ENCODE measurements at places on chromosomes 3 and 15.

DNA sequence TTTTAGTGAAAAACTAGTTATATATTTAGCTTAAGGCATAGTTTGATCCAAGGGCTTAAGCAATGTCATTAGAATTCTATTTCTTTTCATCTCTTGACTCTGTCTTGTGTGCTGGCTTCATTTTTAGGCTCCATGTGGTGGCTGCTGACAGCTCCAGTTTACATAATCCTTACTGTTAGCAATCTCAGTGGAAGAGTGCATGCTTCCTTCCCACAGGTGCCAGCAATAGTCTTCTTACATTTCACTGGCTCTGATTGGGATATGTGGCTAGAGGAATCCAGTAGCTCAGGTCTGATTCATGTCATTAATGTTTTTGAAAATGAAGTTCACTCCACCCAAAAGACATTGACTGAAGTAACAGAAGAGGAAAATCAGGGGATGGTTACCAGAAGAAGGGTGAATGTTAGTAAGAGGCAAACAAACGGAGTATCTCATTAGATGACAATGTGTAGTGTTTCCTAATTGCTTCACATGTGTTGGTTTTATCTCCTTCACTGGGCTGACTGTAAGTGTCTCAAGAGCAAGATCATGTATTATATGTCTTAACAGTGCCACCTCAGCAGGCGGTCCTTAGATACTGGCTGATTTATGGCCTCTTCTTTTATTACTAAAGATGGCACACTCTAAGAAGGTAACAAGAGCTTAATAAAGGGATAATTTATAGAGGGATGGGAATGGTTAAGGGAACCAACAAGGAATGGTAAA is 25.6 kb upstream of the TCF12 start:
- DNase-seq = no peak

DNA sequence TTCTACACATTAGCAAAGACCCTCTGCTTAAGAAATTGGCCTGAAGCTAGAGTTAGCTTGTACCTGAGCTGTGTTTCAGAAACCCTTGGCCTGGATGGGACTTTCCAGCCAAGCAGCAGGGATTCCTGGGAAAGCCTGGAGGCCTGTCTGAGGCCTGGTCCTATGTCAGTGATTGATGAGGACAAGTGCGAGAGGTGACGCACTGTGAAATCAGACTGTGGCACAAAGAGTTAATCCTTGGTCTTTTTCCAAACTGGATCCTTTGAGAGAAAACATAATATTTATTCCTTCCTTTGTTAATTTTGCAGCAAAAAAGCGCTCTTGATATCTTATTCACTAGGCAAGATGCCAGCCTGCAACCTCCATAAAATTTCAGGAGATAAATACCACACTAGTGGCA is 225.0 kb upstream of the ATP11B start:
- DNase-seq = peak; percentile 78

GRCh38 chr3:110752307-110752706 is 319.3 kb upstream of the NECTIN3 start:
- DNase-seq = no peak

GRCh38 chr3:56702490-56703315 is 19.6 kb upstream of the TASOR start:
- peak; percentile 10 for DNase-seq

GRCh38 chr3:116037954-116038911 is 407.1 kb downstream of the LSAMP start:
- no peak for DNase-seq

DNA sequence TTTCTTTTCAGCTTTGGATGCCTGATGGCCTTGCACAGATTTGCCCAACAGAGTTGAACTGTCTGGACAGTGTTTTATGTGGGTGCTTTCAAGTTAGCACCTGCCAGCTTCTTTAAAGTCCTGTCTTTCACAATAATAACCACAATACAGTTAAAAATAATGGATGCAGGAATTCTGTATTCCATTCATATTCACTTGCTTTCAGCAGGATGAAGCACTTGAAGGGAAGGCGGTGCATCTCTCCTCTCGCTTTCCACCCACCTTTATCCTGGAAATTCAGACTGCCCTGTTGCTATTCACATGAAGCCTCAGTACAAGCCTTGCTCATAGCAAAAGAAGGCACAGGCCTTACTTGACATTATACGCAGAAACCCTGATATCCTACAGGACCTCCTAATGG is 26.5 kb upstream of the GYG1 start:
- DNase-seq = no peak

GRCh38 chr15:69500339-69500738 is 47.7 kb downstream of the RPLP1 start:
- no peak for DNase-seq

- DNase-seq = no peak
Measured at GRCh38 chr3:46471371-46471914, 6.7 kb upstream of the LTF start.

- DNase-seq = peak; percentile 38
Measured at GRCh38 chr15:32651229-32651837, 9.8 kb downstream of the SCG5 start.

- no peak for DNase-seq
Measured at GRCh38 chr3:37793889-37794591, 67.6 kb upstream of the CTDSPL start.

- no peak for DNase-seq
Measured at GRCh38 chr3:104635872-104636580, 730.7 kb upstream of the ALCAM start.

GRCh38 chr15:70531576-70531975 is 231.8 kb downstream of the UACA start:
- DNase-seq = no peak

DNA sequence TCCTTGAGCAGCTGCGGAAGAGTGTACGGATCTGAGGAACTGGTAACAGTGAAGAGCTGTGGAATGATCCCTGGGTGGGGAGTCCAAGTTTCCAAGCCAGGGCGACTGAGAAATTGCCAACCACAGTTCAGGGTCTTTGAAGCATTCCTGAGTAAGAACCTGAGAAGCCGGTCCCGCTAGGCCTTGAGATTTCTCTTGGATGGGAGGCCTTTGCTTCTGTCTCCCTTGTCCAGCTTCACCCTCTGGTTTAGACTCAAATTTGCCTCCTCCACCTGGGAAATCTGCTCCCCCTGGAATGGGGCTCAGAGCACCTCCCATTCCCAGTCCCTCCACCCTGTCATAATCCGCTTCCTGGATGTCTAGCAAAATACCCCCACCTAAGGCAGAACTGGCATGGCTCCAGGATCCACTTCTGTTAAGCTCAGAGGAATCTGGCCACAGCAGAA is 127.7 kb upstream of the DLG1 start:
- no peak for DNase-seq

GRCh38 chr3:180325533-180325932 is 276.4 kb upstream of the TTC14 start:
- DNase-seq = no peak

- DNase-seq = no peak
Measured at GRCh38 chr15:66226736-66227135, 26.8 kb downstream of the MEGF11 start.

DNA sequence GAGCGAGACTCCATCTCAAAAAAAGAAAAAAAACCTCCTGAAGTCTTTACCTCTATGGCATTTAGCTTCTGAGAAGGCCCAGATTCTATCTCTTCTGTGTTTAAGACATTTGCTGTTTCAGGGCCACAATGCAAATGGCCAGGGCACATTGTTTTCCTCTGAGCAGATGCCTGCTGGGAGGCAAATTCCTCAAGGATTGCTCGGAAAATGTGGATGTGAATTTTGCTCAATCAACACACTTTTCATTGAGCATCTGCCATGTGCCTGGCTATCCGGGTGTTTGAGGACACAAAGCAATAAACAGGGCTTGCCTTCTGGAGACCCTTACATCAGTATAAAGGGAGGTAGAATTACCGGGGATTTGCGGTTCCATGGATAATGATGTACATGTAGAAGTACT is 20.0 kb downstream of the TRIM71 start:
- no peak for DNase-seq

DNA sequence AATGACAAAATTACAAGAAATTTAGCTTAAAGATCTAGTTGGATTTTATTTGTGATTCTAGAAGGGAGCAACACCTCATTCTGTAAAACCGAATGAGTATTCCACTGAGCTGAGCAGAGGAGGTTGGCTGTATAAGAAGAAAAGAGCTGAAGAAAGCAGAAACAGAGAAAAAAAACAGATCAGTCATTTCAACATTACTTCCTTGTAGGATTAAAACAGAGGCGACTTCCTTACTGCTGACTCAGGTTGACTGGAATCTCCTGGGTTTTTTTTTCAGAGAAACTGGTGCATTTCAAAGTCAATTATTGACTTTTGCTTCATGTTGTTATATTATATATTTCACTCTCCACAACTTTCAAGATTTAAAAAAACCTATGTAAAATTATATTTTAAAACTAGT is 368.1 kb upstream of the UBE2E2 start:
- DNase-seq = no peak

DNA sequence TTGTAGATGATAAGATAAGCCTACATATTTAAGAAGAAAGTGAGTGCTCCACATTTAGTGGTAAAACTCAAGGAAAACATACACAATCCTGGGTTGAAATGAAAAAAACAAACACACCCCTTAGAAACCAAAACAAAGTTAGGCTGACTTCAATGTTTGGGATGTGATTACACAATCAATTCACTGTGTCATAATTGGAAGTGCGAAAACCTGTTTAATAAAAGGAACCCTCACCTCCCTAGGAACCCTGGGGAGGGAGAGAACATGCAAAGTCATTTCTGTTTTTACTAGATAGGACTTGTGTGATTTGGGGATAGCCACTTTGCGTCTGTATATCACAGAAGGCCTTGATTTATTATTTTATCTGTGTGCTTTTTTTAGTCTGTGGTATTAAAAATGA is 275.0 kb downstream of the NFKBIZ start:
- DNase-seq = no peak

DNA sequence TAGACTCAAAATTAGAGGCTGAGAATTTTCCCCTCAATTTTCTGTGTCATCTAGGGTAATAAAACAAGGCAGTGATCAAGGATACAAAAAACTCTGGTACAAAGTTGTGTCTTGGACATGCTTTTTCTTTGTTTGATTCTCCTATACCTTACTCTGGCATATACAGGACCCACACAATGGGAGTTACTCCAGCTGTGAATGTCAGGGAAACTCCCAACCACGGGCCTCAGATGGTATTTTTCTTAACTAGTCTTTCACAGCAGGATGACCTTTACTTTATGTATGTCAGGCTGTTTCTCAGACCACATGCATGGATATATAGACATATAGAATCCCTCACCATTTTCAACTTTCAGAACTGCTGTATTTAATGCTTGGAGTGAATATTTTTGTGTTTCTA is 41.3 kb downstream of the FEZF2 start:
- DNase-seq = no peak

DNA sequence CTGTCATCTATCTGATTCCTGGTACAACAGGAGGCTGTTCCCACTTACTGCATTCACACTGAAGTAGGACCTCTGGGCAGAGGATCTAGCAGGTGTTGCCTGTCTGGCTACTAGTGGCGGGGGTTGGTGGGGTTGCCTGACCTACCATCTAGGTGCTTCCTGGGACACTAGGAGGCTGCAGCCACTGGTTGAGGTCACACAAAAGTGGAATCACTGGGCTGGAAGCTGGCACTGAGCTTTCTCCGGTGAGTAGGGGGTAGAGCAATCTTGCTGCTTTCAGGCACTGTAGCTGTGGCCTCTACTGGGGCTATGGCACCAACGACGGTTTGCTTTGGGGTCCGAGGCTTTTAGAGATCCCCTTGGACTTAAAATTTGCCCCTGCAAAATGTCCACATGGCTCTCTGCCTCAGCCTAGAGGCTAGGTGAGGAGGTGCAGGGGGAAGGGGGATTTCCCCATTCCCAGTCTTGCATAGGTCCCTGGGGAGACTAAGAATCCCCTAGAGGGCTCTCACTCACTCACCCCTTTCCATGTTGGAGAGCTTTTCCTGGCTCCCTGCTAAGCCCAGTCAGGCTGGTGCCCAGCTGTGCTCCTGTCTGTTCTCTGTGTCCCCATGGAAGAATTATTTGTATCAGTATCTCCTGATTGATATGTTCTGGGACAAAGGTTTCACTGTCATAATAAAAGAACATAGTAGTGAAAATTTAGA is 397.7 kb upstream of the EPHA6 start:
- DNase-seq = no peak

GRCh38 chr3:122078235-122078935 is 23.2 kb downstream of the CD86 start:
- DNase-seq = no peak

DNA sequence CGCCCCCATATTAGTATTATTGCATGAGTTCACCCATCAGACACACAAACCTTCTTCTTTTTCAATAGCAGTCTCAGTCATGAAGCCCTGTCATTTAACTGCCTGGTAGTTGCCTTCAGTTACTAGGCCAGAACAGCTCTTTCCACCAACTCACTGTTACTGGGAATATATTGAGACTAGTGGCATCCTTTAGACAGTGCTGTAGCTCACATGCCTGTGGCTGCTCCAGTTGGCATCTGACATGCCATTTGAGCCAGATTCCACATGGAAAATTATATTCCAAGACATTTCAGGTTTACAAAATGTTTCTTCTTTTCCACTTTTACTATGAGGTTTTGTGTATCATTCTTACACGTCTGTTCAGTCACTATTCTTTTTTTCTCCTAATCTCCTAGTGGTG is 146.1 kb downstream of the GHSR start:
- DNase-seq = no peak

- DNase-seq = no peak
Measured at GRCh38 chr3:168102735-168103410, 7.1 kb upstream of the GOLIM4 start.

- no peak for DNase-seq
Measured at GRCh38 chr15:90482124-90483011, 47.4 kb upstream of the CRTC3 start.

DNA sequence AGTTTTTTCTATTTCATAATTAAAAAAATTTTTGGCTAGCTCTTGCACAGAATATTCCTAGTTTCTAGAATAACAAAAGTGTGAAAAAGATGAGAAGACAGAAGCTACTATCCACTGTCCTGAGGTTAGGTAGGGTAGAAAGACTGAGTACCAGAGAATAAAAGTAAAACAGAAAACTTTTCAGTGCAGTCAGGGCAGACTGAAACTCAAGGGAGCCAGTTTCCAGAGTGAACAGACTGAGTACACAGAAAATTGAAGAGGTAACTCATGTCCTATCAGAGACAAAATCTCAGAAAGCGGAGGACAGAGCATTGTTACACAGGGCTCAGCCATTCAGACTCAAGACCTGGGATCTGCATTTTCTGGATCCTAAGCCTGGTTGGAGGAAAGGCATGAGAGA is 8.8 kb upstream of the FBXO40 start:
- no peak for DNase-seq

DNA sequence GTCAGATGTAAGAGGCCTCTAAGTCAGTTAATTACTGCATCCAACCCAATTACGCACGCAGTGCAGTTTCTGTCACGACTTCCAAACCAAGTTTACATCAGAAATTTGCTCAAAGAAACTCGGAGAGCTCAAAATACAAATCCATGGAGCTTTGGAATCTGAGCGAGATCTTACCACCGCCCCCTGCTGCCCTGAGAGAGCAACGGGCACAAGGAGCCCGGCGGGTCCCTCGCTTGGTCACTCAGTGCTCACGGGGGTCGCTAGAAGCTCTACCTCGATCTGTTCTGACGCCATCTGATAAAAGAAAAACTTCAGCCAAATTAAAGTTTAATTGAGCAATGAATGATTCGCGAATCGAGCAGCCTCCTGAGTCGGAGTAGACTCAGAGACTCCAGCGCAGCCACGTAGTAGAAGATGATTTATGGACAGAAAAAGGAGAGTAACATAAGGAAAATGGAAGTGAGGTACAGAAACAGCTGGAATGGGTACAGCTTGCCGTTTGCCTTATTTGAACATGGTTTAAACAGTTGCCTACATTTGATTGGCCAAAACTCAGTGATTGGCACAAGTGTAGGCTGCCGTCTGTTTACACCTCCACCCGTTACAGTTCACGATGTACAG is 232.7 kb upstream of the ATP10A start:
- no peak for DNase-seq

All from COR-L47 (cell line).